ENCODE measurements at places on chromosomes 16 and 17.

DNA sequence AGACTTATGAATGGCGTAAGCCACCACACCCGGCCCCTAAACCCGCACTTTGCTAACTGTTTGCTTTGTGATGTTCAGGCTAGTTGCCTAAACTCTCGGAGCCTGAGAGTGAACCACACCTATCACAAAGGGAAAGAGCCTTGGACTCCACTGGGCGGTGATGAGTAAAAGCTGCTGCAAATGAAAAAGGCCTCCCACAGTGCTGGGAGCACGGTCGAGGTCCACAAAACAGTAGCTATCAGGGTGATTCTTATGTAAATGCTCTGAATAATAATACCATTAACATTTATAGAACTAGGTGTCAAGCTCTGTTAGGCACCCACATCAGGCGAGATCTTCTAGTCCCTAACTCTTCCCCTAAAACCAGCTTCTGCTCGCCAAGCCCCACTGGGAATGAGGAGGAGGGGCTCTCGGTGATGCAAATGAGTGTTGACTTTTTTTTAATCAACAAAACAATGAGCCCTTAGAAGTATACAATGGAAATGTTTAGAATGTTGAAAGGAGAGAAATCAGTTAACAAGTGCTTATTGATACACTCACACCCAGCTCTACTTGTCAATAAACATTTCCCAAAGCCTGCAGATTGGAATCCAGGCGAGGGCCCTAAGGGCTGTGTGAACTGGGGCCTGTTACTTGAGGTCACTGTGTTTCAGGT lies 19.8 kb downstream of the FBRS start:
- DNase-seq, result no peak

DNA sequence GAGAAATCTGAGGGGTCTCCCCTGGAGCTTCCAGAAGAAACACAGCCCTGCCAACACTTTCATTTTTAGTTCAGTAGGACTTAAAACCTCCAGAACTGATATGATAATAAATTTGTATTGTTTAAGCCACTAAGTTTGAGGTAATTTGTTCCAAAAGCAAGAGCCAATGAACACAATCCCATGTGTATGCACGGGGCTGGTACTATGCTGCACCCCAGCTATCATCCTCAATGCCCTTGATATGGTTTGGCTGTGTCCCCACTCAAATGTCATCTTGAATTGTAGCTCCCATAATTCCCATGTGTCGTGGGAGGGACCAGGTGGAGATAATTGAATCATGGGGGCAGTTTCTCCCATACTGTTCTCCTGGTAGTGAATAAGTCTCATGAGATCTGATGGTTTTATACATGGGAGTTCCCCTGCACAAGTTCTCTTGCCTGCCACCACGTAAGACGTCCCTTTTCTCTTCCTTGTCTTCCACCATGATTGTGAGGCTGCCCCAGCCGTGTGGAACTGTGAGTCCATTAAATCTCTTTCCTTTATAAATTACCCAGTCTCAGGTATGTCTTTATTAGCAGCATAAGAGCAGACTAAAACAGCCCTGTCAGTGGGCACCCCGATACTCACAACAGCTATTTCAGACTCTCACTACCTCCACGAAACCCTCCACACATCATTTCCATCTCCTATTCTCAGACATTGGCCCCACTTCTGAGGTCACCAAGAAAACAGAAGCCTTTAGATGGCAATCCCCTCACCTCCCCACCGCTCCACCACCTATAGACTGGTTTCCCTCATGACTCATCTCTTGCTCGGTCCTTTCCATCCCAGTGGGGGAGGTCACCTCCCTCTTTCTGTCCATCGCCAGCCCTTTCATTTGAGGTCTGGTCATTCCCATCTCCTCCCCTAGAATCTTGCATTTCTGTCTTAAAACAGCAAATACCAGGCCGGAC lies 8.9 kb upstream of the CACNG1 start:
- DNase-seq, result no peak

- no peak for DNase-seq
Observed at GRCh38 chr17:19303367-19303776, 59.2 kb downstream of the B9D1 start.

DNA sequence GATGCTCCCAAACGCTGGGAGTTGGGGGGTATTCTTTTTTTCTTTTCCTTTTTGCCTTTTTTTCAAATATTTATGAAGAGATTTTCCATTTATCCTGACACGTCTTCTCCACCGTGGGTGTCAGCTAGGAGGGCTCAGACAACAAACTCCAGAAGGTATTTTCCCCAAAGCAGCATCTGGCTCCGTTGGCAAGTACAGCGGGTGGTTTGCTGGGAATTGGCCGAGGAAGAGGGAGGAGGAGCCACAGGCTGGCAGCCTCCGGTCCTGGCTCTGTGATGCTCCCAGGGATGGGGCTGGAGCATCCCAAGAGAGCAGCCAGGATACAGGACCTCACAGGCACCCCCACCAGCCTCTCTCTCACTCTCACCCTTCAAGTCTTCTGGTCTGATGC lies 10.9 kb upstream of the CACNG4 start:
- no peak for DNase-seq

DNA sequence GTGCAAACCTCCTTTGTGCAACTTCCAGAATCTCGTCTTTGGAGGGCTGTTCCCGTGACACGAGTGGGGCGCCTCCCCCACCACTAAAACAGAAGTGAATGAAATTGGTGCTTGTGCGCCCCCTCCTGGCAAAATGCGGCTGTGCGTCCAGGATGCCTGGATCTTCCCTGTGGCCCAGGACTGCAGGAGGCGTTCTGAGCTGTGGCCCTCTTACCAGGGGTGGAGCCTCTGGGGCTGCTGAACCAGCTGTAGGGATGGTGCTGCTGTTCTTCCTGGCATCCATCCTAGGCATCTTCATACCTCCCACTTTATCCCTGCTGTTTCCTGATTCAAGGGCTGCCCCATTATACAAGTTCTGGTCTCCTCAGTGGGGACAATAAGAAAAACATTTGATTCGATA lies 18.5 kb upstream of the NAGLU start:
- DNase-seq, result peak; percentile 76

- DNase-seq, result no peak
Observed at GRCh38 chr16:79316004-79316458, 284.5 kb downstream of the MAF start.

- no peak for DNase-seq
Observed at GRCh38 chr17:50763716-50764475, 3.4 kb downstream of the ANKRD40CL start.

DNA sequence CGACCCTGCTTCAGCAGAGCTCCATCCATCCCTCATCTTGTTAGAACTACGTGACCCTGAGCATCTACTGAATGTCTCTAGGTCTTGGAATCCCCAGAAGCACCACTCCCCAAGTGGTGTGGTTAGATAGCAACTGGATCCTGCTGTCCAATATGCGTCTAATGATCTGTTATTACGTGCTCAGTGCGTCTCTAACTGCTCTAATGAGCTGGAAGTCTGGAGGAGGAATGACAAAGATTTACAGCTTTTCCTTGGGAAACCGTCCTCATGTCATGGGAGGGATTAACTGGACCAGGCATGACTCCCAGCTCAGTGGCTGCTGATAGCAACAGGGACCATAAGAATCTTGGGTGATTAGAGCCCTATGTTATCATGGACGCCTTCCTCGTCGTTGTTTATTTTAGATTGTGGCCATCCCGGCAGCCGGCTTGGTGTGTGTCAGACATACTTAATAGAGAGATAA lies 150.9 kb downstream of the HS3ST3B1 start:
- no peak for DNase-seq

DNA sequence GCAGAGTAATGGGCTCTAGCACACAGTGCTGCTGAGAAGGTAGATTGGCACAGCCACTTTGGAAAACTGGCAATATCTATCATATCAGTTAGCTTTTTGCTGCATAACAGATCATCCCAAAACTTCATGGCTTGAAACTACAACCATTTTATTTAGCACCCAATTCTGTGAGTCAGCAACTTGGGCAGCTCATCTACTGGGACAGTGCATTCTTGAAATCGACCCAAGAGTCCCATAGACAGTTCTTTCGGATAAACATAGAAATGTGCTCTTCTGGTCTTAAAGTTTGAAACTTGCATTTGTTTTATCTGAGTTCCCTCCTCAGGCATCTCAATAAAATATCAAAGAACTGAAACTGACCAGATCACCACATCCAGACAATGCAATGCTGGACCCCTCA lies 76.7 kb downstream of the CEP112 start:
- DNase-seq, result no peak

- no peak for DNase-seq
Observed at GRCh38 chr17:76530095-76530723, 7.3 kb downstream of the CYGB start.

GRCh38 chr17:27621536-27621935 lies 9.5 kb upstream of the LGALS9 start:
- DNase-seq, result no peak

DNA sequence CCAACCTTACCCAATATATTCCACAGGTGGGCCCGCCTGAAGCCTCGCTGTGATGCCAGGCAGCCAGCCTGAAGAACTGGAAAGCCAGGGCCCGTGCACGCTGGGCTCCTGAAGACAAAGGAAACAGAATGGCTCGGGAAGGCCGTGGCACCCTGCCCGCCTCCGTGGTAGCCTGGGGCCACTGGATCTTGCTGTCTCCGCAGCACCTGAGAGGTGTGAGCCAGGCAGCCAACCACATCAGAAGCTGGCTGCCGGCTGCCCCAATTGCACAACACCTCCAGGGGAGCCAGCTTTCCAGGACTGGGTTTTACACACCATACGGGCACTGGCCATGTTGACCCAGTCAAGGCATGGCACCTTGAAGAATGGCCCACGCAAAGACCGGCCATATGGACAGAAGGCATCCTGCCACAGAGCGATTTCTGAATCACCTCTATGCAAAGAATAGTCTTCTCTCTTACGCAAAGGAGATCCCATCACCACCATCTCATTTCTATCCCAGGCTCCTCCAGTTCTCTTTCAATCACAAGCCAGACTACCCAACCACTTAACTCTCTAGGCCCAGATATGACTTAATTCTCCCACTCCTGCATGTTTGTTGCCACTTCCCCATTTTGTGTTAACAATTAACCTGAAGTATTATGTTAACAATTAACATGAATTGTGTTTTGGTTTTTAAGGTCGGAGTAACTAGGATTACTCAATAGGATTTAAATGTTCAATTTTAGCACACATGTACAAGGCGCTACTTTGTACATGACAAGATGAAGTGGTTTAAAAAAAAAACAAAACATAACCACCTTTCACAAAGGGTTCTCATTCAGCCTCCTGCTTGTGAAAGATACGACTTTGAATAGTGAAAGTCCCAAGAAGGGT lies 32.1 kb downstream of the ZFHX3 start:
- DNase-seq, result no peak

GRCh38 chr17:47945529-47946508 lies 4.4 kb downstream of the PNPO start:
- DNase-seq, result no peak

DNA sequence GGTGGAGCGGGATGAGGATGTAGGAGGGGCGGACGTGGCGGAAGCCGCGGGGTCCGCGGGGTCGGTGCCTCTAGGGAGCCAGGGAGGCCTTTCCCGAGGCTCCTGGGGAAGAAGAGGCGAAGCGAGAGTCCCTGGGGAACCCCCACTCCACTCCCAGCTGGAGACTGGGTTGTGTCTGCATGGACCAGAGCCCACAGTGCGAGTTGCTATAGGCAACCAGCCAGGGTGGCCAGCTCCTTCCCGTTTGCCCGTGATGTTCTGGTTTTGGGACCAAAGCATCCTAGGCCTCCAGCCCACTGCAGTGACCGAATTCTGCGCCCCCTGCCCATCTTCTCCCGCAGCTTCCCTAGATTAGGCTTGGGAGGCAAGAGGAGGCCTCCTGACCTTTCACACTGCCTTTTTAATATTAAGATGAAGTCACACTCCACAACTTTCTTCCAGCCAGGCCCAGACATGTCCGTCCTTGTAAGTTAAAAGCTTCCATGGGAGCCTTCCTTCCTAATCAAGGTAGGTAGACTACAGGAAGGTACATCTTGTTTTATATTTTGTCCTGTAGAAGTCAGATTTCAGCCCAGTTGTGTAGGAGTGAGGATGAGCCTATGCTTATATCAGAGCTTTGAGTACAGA lies 469 bp downstream of the AMZ2 start:
- no peak for DNase-seq

DNA sequence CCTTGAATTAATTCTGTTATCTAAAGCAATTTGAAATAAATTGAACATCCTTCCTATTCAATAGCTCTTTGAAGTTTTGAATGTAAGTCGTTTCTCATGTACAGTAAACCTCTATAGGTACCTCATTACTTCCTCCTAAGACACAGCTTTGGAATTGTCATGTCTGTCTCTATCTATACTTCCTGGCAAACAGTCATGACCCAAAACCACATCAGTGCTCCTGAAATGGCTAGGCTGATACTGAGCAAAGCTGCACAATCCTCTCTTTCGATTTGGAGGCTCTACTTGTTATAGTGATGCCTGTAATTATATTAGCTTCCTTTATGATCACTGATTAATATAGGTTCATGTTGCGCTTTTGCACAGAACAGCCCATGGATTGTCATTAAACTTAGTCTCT lies 110.1 kb downstream of the ADAMTS18 start:
- no peak for DNase-seq

DNA sequence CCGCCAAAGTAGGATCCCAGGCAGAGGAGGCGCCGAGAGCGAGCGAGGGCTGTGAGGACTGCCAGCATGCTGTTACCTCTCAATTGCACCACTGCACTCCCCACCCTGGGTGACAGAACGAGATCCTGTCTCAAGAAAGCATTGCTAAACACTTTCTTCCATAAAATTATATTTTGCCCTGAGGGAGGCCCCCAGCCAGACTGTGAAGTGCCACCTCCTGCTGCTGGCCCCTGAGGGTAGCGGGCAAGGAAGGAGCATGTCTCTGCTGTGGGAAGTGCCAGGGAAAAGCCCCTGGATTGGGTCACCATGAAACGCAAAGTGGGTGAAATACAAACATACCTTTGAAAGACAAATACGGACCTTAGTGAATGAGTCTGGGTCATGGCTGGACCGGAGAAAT lies 78.0 kb upstream of the AMZ2 start:
- DNase-seq, result no peak

DNA sequence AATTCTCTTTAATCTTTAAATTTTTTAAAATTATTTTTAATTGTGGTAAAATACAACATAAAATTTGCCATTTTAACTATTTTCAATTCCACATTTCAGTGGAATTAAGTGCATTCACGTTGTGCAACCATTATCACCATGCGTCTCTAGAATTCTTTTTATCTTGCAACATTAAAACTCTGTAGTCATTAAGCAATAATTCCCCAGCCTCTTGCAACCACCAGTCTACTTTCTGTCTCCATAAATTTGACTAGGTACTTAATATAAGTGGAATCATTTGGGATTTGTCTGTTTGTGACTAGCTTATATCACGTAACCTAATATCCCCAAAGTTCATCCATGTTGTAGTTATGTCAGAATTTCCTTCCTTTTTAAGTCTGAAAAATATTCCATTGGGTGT lies 79.1 kb downstream of the TAOK1 start:
- no peak for DNase-seq

DNA sequence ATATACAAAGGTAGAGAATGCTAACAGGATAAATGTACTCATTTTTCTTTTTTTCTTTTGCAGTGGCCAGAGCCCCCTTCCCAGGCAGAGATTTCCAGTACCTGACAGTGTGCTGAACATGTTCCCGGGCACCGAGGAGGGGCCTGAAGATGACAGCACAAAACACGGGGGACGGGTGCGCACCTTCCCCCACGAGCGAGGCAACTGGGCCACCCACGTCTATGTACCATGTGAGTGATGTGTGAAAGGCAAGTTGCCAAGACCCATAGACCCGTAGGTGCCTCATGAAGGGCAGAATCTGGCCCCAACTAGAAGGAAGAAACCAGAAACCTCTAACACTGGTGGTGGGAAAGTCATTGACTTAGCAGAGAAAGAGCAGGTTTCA lies 1.2 kb downstream of the USB1 start:
- no peak for DNase-seq

- DNase-seq, result no peak
Observed at GRCh38 chr16:84268291-84269040, 26.2 kb upstream of the WFDC1 start.

- DNase-seq, result no peak
Observed at GRCh38 chr16:4873091-4873490, 25.8 kb downstream of the UBN1 start.

Data from AG04449 (cell line).